RWPE1 (cell line): ENCODE measurements at places on chromosomes 1 and 21.

GRCh38 chr1:226302731-226303130 is 6.2 kb downstream of the LIN9 start:
- no peak for DNase-seq

GRCh38 chr1:224082146-224082545 is 31.8 kb upstream of the FBXO28 start:
- no peak for DNase-seq

- DNase-seq: no peak
These were observed 35.7 kb upstream of the IFNLR1 start for GRCh38 chr1:24222793-24223192.

- DNase-seq: no peak
These were observed 642.2 kb downstream of the PTPRU start for GRCh38 chr1:29878501-29878900.

- DNase-seq: peak; percentile 21
These were observed 186.9 kb upstream of the ADGRL4 start for GRCh38 chr1:79193211-79194079.

DNA sequence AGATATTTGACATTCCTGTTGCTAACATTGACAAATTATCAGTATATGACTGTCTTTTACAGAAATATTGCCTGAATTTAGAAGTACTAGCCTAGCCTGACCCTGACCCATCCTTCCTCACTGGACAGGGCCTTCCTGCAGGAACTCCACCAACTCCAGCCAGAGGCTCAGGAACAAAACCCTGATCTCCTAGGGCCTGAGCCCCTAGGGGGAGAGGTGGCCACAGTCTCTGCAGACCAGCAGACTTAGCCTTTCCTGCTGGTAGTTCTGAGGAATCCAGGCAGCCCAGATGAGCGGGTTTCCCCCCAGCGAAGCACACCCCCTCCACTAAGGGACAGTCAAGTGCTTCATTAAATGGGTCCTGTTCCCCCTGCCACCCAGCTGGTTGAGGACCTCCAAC is 44.3 kb upstream of the LRIF1 start:
- no peak for DNase-seq

DNA sequence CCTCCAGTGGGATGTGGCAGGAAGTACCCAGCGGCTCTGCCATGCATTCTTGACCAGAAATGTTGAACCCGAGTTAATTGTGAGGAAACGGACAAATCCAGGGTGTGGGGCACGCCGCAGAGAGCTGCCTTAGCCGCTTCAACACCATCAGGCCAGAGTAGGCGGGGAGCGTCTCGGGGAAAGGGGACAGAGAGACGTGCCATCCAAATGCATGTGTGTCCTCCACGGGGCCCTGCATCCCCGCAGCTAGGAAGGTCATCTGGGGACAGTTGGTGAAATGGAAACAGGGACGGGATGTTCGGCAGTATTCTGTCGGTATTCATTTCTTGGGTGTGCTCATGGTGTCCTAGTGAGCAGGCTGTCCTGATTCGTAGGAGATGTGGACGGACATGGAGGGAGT is 59.1 kb upstream of the TRAPPC10 start:
- no peak for DNase-seq

- DNase-seq: peak; percentile 66
These were observed 93.5 kb upstream of the ACTL8 start for GRCh38 chr1:17661546-17662157.

DNA sequence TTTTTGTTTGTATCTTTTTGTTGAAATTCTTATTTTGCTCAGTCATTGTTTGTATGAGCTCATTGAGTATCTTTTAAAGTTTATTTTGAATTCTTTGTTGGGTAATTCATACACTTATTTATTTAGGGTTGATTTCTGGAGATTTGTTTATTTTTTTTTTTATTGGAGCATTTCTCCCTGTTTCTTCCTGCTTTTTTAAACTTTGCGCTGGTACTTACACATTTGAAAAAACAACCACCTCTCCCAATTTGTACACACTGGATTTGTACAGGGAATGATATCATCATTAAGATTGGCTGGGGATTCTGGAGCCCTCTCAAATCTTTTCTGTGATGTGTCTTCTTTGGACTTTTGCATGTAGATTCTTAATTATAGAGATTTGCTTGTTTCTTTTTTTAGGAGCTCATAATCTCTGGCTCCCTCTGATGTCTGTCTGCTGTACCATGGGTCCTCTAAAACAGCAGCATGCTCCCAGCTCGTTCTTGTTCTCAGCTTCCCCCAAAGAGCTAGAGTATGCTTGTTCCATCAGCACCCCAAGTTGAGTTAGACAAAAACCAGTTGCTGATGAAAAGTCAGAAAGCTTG is 310.7 kb downstream of the DUSP10 start:
- no peak for DNase-seq

GRCh38 chr1:6889875-6890480 is 104.7 kb downstream of the CAMTA1 start:
- DNase-seq: peak; percentile 37

DNA sequence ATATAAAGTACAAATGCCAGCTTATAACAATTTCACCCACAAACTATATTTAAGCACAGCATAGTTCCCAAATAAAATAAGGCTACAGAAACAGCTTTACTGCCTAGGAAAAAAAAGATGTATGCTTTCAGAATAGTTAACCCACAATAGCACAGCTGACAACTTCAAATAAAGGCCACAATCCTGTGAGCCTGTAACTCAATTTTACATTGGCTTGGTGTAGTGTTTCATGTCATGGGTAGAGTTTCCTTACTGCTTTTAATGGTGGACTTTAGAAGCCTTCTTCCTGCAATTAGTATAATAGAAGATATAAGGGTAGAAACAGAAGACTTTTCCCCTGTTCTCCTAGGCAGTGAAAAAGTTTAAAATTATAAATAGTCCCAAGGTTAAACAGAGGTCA is 44.3 kb upstream of the ZC3H11B start:
- no peak for DNase-seq
